Left lung (tissue), 14 donors: ENCODE measurements at places on chromosomes 12 and 14. TPM values are rescaled to one million over a fixed set of nuclear protein-coding genes. Genes with fewer than 3 reads are reported as not detected.
A peak's percentile ranks its signal among the peaks of the same experiment; 100 is the strongest.

- no peak for DNase-seq
These were observed 339.2 kb downstream of the ACSS3 start for GRCh38 chr12:81417056-81417455.

- peak; percentile 96 for DNase-seq
These were observed at the start of gene FUT8 for GRCh38 chr14:65412032-65412846. Gene FUT8, plus strand, starts transcription at chr14:65412730. Its CDS starts 148,834 bp downstream, at chr14:65561564.

- no peak for DNase-seq
These were observed 161.1 kb downstream of the PIWIL1 start for GRCh38 chr12:130498589-130499385.

DNA sequence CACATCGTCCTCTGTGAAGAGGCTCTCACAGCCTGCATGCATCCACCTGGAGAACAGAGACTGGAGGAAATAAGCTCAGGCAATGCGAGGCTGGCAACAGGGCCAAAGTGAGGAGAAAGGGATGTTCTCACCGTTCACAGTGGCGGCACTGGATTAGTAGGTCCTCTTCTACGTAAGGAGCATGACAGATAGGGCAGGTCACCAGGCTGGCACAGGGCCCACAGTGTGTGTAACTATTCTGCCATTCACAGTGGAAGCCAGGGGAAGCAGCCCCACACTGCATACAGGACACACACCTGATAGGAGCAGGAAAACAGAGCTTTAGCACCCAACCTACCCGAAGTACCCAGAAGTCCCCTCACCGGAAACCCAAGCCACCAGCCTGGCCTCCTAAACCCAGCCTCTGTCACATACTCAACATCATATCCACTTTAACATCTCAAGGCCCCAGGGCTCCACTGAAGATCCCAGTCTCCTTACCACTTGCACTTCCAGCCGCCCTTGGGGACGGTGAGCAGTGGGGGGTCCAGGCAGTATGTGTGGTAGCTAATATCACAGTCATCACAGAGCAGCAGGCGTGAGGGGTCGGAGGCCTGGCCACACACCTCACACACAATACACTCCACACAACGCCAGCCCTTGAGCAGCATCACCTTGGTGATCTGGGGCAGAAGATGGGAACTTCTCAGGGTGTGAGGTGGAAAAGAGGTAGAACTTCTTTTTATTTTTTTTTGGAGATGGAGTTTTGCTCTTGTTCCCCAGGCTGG lies 14.3 kb downstream of the KMT2D start:
- DNase-seq = no peak

- no peak for DNase-seq
These were observed 185.8 kb upstream of the NUDT4 start for GRCh38 chr12:93191956-93192355.

DNA sequence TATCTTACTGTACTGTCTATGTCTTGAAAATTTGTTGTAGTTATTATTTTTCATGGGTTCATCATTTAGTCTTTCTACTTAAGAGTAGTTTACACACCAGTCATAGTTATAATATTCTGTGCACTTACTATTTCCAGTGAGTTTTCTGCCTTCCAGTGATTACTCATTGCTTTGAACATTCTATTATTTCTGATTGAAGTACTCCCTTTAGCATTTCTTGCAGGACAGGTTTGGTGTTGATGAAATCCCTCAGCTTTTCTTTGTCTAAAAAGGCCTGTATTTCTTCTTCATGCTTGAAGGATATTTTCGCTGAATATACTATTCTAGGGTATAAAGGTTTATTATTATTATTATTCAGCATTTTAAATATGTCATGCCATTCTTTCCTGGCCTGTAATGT lies 66.8 kb downstream of the TSPAN8 start:
- DNase-seq = no peak

DNA sequence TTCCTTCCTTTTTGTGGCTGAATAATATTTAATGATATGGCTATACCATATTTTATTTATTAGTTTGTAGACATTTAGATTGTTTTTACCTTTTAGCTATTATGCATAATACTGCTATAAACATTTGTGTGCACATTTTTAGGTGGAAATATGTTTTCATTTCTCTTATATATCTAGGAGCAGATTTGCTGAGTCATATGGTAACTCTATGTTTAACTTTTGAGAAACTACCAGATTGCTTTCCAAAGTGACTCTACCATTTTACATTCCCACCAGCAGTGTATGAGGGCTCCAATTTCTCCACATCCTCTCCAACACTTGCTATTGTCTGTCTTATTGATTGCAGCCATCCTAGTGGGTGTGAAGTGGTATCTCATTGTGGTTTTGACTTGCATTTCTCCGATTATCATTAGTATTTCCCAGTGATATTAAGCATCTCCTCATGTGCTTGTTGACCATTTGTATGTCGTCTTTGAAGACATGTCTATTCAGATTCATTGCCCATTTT lies 160.2 kb downstream of the KICS2 start:
- no peak for DNase-seq

GRCh38 chr14:92578511-92578910 lies 64.9 kb downstream of the RIN3 start:
- no peak for DNase-seq

DNA sequence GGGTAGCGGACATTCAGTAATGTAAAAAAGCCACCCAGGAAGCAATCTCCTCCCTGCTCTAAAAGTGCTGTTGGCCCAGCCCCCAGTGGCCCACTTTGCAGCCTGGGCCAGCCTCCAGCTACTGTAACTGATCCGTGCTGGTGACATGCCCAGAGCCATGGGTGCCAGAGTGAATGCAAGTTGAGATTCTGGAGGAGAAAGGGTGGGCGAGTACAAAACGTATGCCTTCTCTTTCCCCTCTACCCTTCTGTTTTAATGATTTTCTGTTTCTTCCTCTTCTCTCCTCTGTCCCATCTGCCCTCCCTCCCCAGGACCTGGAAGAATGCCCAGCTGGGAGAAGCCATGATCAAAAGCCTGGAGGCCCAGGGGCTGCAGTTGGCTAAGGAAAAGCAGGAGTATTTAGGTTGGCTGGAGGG lies 16.9 kb downstream of the PLEKHD1 start:
- no peak for DNase-seq

DNA sequence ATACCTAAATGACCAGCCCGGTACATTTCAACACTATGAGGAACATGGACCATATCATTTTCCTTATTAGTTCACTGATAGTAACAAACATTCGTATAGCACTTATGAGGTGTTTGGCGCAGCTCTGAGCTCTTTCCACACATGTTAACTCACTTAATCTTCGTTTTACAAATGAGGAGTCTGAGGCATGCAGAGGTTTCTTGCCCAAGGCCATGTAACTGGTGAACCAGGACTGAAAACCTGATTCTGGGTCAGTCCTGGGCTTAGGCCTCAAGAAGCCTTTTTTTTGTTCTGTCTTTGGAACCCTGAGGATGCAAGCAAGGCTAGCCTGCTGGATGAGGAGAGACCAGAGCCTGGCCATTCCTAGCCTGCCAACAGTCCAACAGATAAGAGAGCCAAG lies 55.0 kb downstream of the C14orf132 start:
- DNase-seq = no peak

DNA sequence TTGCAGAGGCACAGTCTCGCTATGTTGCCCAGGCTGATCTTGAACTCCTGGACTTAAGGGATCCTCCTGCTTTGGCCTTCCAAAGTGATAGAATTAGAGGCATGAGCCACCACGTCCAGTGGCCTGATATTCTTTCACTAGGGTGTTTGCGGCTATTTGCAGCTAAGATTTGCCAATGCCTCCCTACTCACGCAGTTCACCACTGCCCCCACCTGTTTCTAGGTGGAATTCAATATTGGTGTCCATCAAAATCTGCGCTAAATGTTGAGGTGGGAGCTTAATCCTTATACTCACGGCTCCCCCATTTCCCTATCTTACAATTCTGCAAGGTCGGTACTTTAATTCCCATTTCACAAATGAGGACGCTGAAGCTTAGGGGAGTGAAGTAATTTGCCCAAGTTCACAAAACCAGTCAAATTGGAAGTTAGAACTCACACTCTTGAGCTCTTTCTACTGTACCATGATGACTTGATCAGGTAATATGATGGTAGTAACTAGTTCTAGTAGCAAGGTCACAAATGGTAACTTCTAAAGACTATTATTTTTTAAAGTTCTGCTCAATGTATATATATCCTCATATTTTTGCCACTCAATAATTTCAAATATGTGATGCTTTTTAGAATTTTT lies 22.1 kb upstream of the LRRC9 start:
- no peak for DNase-seq

DNA sequence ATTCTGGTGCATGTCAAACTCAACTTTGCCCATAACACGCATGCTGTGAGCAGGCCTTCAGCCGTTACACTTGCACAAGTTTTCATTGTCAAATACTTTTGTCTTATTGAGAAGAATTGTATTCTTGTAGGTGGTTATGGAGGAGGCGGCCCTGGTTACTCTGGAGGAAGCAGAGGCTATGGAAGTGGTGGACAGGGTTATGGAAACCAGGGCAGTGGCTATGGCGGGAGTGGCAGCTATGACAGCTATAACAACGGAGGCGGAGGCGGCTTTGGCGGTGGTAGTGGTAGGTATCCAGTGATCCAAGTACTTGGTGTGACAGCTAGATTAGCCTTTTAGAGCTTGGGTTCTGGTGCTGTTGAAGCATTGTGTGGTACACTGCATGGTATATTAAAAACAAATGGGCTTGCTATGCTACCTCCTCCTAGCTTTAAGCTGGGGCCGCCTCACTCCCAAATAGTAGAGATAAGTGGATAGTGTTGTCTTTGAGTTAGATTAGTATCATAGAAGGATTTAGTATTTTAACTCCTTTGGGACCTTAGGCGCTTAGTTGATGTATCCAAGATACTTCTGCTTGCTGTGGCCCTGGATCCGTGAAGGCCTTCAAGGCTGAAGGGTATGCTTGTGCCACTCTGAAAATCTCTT lies 2.5 kb downstream of the HNRNPA1 start:
- DNase-seq = no peak

GRCh38 chr12:14340371-14340770 lies 25.1 kb upstream of the ATF7IP start:
- no peak for DNase-seq

DNA sequence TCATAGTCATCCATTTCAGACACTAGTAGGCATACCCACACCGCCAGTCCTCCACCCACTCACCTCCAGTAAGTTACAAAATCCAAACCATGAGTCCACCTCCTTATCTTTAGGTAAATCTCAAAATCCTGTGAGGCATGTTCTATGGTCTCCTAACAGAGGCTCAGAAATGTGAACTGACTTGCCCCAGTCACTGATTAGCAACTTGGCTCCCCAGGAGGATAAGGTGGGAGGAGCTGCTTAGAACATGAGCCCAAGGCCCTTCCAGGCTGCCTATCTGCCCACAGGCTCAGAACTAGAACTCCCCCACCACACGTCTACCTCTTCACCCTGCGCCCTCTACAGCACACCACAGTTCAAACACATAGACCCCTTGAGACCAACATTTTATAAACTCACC lies 19.9 kb downstream of the SETD3 start:
- DNase-seq = no peak

DNA sequence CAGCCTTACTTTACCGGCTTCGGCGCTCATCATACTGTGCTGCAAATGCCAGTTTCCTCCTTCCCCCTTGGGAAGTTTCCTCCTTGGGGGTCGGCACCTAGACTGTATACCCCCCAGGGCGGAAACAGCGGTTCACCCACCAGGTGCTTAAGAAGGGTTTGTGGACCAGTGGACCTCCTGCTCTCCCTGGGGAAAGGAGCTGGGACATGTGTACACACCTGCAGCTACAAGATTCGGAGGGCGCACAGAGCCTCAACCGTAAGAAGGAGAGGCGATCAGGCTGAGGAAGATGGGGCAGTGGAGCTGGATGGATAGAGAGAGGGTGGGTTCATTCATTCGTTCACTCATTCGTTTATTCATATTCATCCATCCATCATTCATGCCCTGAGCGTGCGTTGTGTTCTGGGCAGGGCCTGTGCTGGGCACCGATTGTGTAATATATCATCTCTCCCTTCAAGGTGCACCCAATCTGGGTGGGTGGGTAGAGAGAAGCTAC lies 717 bp upstream of the ZNF839 start:
- DNase-seq = no peak

- DNase-seq = peak; percentile 43
These were observed 1.6 kb downstream of the DGKA start for GRCh38 chr12:55932551-55932910.

- no peak for DNase-seq
These were observed 42.1 kb upstream of the GPR132 start for GRCh38 chr14:105107351-105107750.

DNA sequence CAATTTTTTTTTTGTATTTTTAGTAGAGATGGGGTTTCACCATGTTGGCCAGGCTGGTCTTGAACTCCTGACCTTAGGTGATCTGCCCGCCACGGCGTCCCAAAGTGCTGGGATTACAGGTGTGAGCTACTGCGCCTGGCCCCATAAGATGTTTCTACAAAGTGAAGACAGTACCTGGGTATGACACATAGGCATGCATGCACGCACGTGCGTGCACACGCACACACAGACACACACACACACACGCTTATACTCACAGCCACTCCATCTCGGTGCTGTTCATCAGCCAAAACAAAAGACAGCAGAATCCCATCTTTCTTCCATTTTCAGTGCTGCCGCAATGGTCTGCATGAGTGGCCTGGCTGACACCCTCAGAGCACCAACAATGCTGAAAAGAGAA lies 63.9 kb downstream of the VCPKMT start:
- no peak for DNase-seq

DNA sequence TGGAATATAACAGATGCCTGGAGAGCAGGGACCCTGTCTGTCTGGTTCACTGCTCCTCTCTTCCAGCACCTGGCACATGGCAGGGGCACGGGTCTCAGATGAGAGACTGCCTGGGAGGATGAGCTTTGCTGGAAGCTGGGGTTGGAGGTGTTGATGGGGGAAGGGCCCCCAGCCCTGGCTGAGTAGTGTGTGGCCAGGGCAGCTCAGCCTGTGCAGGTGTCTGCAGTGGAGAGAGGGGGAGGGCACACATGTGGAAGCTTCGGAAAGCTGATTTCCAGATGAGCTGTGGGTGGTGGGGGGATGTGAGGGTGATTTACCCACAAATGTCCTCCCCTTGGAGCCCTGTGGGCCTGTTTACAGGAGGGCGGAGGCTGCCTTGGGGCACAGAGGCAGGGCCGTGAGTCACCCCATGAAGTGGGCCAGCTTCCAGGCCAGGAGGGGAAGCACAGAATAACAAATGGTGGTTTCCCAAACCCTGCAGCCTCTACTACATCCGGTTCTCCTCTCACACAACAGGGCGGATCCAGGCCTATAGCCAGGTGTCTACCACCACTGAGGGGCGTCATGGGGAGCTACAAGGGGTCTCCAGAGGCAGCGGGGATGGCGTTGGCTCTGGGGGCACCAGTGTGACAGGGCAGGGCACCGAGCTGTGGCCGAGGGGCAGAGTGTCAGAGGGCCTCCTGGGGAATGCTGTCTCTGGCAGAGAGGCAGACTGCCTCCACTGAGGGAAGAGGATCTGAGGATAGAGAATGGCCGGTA lies 11.0 kb downstream of the KRT7 start:
- DNase-seq = peak; percentile 90

GRCh38 chr12:83634726-83635267 lies 948.1 kb downstream of the TMTC2 start:
- no peak for DNase-seq

CIROP gene
- not detected for polyA plus RNA-seq

AKAP6 gene
- 4.1 TPM for polyA plus RNA-seq

SAV1 gene
- polyA plus RNA-seq = 38.6 TPM

PYM1 gene
- polyA plus RNA-seq = 34.5 TPM

PLBD1 gene
- 31.4 TPM for polyA plus RNA-seq

PMCH gene
- 0.58 TPM for polyA plus RNA-seq

CCNB1IP1 gene
- polyA plus RNA-seq = 118 TPM

GOLT1B gene
- polyA plus RNA-seq = 36.7 TPM

CCDC38 gene
- 0.60 TPM for polyA plus RNA-seq

KRT74 gene
- not detected for polyA plus RNA-seq

HNRNPA1 gene
- polyA plus RNA-seq = 3,690 TPM

PTCSC3 gene
- polyA plus RNA-seq = 1.5 TPM

LHX5 gene
- not detected for polyA plus RNA-seq

HOXC9 gene
- polyA plus RNA-seq = 0.60 TPM

RGS6 gene
- polyA plus RNA-seq = 3.1 TPM

PITPNM2 gene
- polyA plus RNA-seq = 13.0 TPM

GPD1 gene
- 0.54 TPM for polyA plus RNA-seq
